Activated T-helper 2 cell treated with anti-CD3 and anti-CD28 coated beads, Interferon-gamma antibody, Interleukin-2, Interleukin-4, amounts not matched to agents 10 μg/mL and 5 μg/mL and 100 μg/mL, durations not matched to agents 14 hours and 24 hours and 36 hours (primary cell): ENCODE measurements at places on chromosomes 6 and 20.
A peak's percentile ranks its signal among the peaks of the same experiment; 100 is the strongest.

GRCh38 chr20:5168651-5169396, 42.0 kb downstream of the CDS2 start:
- peaks cover 3% of the 10 kb centered on the region for H3K36me3 ChIP-seq
- DNase-seq: no peak
- peak overlapping the region; percentile 48 for H3K27ac ChIP-seq
- peaks cover 26% of the 10 kb centered on the region for H3K4me1 ChIP-seq
- H3K27me3 ChIP-seq: no peaks in the 10 kb centered on the region

- no peaks in the 10 kb centered on the region for H3K27me3 ChIP-seq
- peaks cover 82% of the 10 kb centered on the region for H3K4me1 ChIP-seq
- no peak for DNase-seq
- peaks cover 61% of the 10 kb centered on the region for H3K36me3 ChIP-seq
- peak overlapping the region; percentile 20 for H3K4me3 ChIP-seq
Measured at GRCh38 chr6:111806561-111807497, 66.4 kb downstream of the FYN start.

GRCh38 chr6:167230288-167230687, 60.8 kb upstream of the UNC93A start:
- H3K4me3 ChIP-seq: no peak overlapping the region
- H3K27ac ChIP-seq: no peak overlapping the region
- H3K4me1 ChIP-seq: no peaks in the 10 kb centered on the region

- no peak overlapping the region for H3K27ac ChIP-seq
- H3K27me3 ChIP-seq: no peaks in the 10 kb centered on the region
- H3K4me1 ChIP-seq: peaks cover 3% of the 10 kb centered on the region
- H3K4me3 ChIP-seq: no peak overlapping the region
- no peak for DNase-seq
Measured at GRCh38 chr6:63436356-63436755, 116.6 kb upstream of the LGSN start.

DNA sequence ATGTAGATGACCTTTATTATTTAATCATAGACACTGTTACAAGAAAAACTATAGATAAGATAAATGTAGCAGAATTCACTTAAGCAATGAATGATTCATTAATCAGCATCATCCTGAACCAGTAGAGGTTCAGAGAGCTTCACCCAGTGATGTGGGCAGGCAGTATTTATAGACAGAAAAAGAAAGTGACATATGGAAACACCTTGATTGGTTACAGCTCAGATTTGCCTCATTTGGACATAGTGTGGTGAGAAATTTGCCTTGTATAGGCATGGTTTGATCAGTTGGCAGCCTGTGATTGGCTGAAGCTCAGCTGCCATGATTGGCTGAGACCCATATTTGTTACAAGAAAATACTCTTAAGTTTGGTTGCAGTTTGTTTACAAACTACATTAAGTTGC, 4.6 kb downstream of the C6orf58 start:
- H3K27me3 ChIP-seq: peaks cover 14% of the 10 kb centered on the region
- no peak overlapping the region for H3K4me3 ChIP-seq
- DNase-seq: no peak
- peaks cover 6% of the 10 kb centered on the region for H3K4me1 ChIP-seq
- no peaks in the 10 kb centered on the region for H3K36me3 ChIP-seq
- H3K27ac ChIP-seq: no peak overlapping the region

DNA sequence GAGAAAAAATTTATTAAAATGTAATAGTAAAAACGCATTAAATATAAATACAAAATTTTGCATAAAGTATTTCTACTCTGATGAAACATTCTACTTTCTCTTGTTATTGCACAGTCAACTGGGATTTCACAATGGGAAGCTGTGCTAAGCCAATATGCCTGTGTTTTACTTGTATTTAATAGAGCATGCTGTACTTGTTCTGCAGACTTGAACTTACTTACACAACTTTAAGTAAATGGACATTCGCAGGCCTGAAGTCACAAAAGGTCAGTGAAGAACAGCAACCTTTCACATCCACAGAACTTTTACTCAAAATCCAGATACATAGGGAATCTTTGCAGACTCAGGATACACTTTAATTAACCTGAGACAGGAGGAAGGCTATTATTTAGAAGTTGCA, 409.5 kb downstream of the BTBD3 start:
- no peaks in the 10 kb centered on the region for H3K4me1 ChIP-seq
- DNase-seq: no peak
- no peak overlapping the region for H3K4me3 ChIP-seq
- H3K27ac ChIP-seq: no peak overlapping the region
- no peaks in the 10 kb centered on the region for H3K27me3 ChIP-seq
- H3K36me3 ChIP-seq: no peaks in the 10 kb centered on the region

GRCh38 chr6:41280381-41281057, 6.0 kb downstream of the TREM1 start:
- no peak overlapping the region for H3K4me3 ChIP-seq
- H3K27ac ChIP-seq: no peak overlapping the region
- DNase-seq: no peak
- H3K4me1 ChIP-seq: peaks cover 6% of the 10 kb centered on the region
- H3K36me3 ChIP-seq: no peaks in the 10 kb centered on the region

DNA sequence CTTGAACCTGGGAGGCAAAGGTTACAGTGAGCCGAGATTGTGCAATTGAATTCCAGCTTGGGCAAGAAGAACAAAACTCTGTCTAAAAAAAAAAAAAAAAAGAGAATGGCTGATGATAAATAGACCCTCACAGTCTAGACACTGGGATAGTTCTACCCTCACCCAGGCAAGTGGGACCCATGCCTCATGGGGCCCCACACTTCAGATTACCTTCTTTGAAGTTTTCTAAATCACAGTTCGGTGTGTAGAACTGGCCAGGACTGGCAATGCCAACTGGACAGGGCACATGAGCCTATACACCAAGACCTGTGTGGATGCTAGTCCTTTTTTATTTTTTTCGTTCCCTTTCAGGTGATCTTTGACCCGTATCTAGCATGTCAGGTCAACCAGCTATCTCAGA, 24.3 kb upstream of the VIP start:
- no peak overlapping the region for H3K27ac ChIP-seq
- H3K27me3 ChIP-seq: no peaks in the 10 kb centered on the region
- no peak overlapping the region for H3K4me3 ChIP-seq
- H3K36me3 ChIP-seq: no peaks in the 10 kb centered on the region
- no peaks in the 10 kb centered on the region for H3K4me1 ChIP-seq
- DNase-seq: no peak

GRCh38 chr6:110557199-110557598, 80.8 kb upstream of the SLC22A16 start:
- H3K36me3 ChIP-seq: no peaks in the 10 kb centered on the region
- peaks cover 22% of the 10 kb centered on the region for H3K4me1 ChIP-seq
- H3K27me3 ChIP-seq: peaks cover 2% of the 10 kb centered on the region
- no peak for DNase-seq
- no peak overlapping the region for H3K4me3 ChIP-seq

GRCh38 chr6:18242062-18242851, 22.1 kb downstream of the DEK start:
- no peaks in the 10 kb centered on the region for H3K27me3 ChIP-seq
- H3K36me3 ChIP-seq: peaks cover 92% of the 10 kb centered on the region
- no peak overlapping the region for H3K4me3 ChIP-seq
- peak overlapping the region; percentile 56 for H3K27ac ChIP-seq
- DNase-seq: no peak

- no peaks in the 10 kb centered on the region for H3K27me3 ChIP-seq
- H3K27ac ChIP-seq: no peak overlapping the region
- no peaks in the 10 kb centered on the region for H3K36me3 ChIP-seq
- no peak for DNase-seq
Measured at GRCh38 chr6:112842330-112842685, 495.2 kb downstream of the RFPL4B start.

DNA sequence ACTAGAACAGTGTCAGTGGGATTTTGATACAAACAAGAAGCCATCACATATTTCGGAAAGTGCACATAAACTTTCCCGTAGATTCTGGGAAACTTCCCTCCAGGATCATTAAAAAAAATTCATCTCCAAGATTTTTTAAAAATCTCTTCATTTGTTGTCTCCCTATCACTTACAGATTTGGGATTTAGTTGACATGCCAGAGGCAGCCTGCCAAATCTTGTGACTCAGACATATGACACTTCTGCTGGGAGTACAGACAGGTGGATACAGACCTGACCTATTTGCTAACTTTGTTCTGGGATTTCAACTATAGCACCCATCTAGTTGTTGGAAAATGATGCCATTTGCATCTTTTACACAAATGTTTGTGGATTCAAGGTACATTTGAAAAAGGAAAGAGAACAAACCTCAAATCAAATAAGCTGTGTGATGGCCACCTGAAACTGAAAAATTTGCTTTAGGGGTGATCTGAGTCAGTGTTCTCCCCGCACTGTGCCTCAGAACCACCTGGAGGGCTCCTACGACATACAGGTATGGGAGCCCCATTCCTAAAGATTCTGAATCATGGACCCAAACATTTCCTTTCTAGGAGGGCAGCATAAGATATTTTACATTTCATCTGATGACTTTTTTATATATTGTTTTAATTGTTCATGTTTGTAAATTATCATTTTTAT, 21.9 kb upstream of the CD2AP start:
- no peaks in the 10 kb centered on the region for H3K36me3 ChIP-seq
- peaks cover 2% of the 10 kb centered on the region for H3K27me3 ChIP-seq
- H3K27ac ChIP-seq: no peak overlapping the region
- no peak for DNase-seq

GRCh38 chr6:92715991-92716390, 703.4 kb downstream of the EPHA7 start:
- no peaks in the 10 kb centered on the region for H3K36me3 ChIP-seq
- no peaks in the 10 kb centered on the region for H3K27me3 ChIP-seq
- no peak overlapping the region for H3K27ac ChIP-seq
- no peak for DNase-seq
- no peak overlapping the region for H3K4me3 ChIP-seq

- H3K36me3 ChIP-seq: no peaks in the 10 kb centered on the region
- H3K4me3 ChIP-seq: no peak overlapping the region
- no peak overlapping the region for H3K27ac ChIP-seq
- no peaks in the 10 kb centered on the region for H3K4me1 ChIP-seq
Measured at GRCh38 chr6:81486234-81486633, 266.2 kb downstream of the TENT5A start.

DNA sequence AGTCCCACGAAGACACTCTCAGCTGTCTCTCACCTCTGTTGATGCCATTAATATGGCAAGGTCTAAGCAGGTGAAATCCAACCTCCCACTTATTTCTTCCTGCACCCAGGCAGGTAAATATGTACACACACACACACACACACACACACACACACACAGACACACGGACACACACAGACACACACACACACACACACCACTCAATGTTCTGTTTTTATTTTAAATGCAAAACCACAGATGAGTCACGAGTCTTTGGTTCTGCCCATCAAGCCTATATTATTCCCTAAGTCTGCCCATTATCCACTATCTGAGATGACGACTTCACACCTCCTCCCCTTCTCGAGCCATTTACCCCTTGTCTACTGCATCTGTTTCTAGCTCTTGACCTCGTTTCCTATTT, 344.7 kb downstream of the CDH26 start:
- no peaks in the 10 kb centered on the region for H3K27me3 ChIP-seq
- no peaks in the 10 kb centered on the region for H3K36me3 ChIP-seq
- H3K4me3 ChIP-seq: no peak overlapping the region
- H3K27ac ChIP-seq: no peak overlapping the region
- no peaks in the 10 kb centered on the region for H3K4me1 ChIP-seq

GRCh38 chr20:2840967-2841531, 504 bp downstream of the VPS16 start:
- H3K36me3 ChIP-seq: peaks cover 22% of the 10 kb centered on the region
- H3K4me1 ChIP-seq: peaks cover 23% of the 10 kb centered on the region
- H3K4me3 ChIP-seq: peak overlapping the region; percentile 87
- DNase-seq: no peak

GRCh38 chr6:88455317-88455716, 289.2 kb upstream of the CNR1 start:
- H3K27me3 ChIP-seq: no peaks in the 10 kb centered on the region
- H3K36me3 ChIP-seq: no peaks in the 10 kb centered on the region
- no peak overlapping the region for H3K27ac ChIP-seq
- no peak overlapping the region for H3K4me3 ChIP-seq
- H3K4me1 ChIP-seq: no peaks in the 10 kb centered on the region

- no peaks in the 10 kb centered on the region for H3K4me1 ChIP-seq
- DNase-seq: no peak
- H3K27ac ChIP-seq: no peak overlapping the region
Measured at GRCh38 chr6:74277777-74278186, 581.8 kb downstream of the CD109 start.

DNA sequence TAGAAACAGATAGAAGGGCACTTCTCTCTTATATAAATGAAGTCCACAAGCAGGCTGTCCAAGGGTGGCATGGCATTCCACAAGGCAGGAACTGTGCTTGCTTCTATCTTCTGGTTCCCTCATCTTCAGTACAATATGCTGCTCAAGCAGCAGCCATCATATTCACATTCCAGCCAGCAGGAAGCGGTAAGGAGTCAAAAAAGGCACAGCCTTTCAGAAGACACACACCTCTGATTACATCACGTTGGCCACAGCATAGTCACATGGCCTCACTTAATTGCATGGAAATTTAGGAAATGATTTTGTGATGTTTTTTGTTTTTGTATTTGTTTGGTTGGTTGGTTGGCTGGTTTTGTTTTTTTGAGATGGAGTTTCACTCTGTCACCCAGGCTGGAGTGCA, 19.0 kb downstream of the REM1 start:
- no peak overlapping the region for H3K4me3 ChIP-seq
- no peaks in the 10 kb centered on the region for H3K36me3 ChIP-seq
- no peak for DNase-seq

- H3K4me1 ChIP-seq: no peaks in the 10 kb centered on the region
- H3K27ac ChIP-seq: no peak overlapping the region
- no peaks in the 10 kb centered on the region for H3K27me3 ChIP-seq
- no peak overlapping the region for H3K4me3 ChIP-seq
- no peak for DNase-seq
- H3K36me3 ChIP-seq: no peaks in the 10 kb centered on the region
Measured at GRCh38 chr6:152918991-152919390, 63.9 kb downstream of the FBXO5 start.

GRCh38 chr6:95099410-95099809, 477.9 kb upstream of the MANEA start:
- no peak overlapping the region for H3K27ac ChIP-seq
- no peaks in the 10 kb centered on the region for H3K36me3 ChIP-seq
- no peaks in the 10 kb centered on the region for H3K27me3 ChIP-seq
- DNase-seq: no peak

GRCh38 chr20:23042270-23042669, 7.2 kb downstream of the SSTR4 start:
- no peaks in the 10 kb centered on the region for H3K4me1 ChIP-seq
- H3K27me3 ChIP-seq: peaks cover 36% of the 10 kb centered on the region
- H3K36me3 ChIP-seq: no peaks in the 10 kb centered on the region
